ENCODE measurements at places on chromosomes 1 and 21.
A peak's percentile ranks its signal among the peaks of the same experiment; 100 is the strongest.

DNA sequence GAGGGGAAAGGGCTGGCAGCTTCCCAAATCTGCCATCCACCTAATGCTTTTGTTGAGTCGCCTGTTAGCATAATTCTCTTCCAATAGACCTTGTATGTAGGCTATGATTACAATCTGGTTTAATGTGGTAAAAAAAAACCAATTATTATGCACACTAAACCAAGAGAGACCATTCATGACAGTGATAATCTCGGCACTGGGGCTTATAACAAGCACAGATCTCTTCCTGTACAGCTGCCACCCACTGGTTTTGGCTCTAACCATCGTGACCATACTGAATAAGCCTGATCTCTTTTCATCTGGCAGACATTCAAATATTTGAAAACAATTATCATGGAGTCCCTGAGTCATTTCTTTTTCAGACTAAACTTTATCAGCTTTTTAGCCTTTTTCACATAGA lies 12.0 kb upstream of the SYT14 start:
- DNase-seq, result no peak

DNA sequence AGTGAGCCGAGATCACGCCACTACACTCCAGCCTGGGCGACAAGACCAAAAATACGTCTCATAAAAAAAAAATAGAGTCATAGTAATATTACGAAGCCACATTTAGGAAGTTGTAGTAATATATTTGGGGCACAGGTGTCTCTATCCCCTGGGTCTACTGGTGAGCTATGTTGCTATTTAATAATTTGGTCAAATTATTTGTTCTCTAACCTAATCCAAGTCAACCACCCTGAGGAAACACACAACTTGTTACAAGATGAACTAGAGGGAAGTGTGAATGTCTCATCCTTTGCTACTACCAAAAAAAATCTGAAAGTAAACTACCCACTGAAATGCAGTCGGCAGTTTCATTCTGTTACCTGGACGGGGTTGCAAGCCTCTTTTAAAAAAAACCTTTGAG lies 35.3 kb downstream of the RGS8 start:
- DNase-seq, result no peak

DNA sequence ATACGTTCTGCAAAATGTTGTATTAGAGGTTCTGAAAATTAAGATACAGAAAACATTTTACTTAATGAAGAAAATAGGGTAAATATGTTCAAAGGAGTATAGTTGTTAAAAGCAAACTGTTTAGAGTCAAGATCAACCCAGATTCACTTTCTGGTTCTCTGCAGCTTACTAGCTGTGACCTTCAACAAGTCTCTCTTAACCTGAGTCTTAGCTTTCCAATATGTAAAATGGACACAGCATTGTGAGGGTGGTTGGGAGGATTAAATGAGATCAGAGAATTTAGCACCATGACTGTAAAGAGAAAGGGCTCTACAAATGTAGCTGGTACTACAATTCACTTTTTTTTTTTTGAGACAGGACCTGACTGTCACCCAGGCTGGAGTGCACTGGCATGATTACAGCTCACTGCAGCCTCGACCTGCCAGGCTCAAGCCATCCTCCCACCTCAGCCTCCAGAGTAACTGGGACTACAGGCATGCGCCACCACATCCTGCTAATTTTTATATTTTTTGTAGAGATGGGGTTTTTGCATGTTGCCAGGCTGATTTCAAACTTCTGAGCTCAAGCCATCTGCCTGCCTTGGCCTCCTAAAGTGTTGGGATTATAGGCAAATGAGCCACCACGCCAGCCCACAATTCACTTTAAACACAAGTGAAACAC lies 43.9 kb downstream of the ATP1A1 start:
- DNase-seq, result no peak

GRCh38 chr1:154962156-154962749 lies 671 bp upstream of the PYGO2 start:
- DNase-seq, result peak; percentile 66

GRCh38 chr1:112344754-112345423 lies 51.1 kb upstream of the CTTNBP2NL start:
- no peak for DNase-seq

- DNase-seq, result no peak
Measured at GRCh38 chr1:212514056-212514614, 81.4 kb downstream of the NENF start.

DNA sequence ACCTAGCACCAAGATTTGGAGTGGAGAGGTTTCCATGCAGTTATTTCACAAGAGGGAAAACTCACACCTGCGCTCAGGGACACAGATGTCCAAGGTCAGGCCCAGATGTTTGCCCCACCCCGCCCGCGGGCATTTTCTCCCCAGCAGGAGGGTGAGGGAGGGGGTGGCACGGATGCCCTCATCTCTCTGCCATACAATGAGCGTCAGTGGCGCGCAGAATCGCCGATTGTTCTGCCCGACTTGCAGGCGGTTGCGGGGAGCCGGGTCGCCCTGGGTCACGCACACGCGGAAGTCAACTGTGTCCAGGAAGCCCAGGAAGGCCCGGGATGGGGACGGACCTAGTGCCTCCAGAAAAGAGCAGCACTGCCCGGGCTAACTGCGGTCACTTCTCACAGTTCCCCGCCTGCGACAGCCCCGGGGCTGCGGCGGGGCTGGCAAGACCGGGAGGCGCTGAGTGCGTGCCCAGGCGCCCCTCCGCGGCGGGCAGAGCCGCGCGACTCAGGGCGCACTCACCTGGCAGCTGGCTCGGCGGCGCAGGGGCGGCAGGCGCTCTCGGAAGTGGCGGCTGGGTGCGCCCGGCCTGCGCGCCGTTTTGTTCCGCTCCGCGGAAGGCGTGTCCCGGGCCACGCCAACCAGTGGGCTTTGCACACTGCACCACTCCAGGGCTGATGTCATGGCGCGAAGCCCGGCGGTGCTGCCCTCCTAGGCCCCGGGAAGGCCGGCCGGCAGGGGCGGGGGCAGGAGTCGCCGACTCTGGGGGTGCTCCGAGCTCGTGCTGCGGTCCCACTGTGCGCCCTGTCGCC lies at the start of gene CSRP1:
Gene CSRP1 (minus strand): TSS at position 567 of the 803 bp plus-strand sequence. CDS start 10,820 bp downstream, outside the sequence.
- peak; percentile 52 for DNase-seq

DNA sequence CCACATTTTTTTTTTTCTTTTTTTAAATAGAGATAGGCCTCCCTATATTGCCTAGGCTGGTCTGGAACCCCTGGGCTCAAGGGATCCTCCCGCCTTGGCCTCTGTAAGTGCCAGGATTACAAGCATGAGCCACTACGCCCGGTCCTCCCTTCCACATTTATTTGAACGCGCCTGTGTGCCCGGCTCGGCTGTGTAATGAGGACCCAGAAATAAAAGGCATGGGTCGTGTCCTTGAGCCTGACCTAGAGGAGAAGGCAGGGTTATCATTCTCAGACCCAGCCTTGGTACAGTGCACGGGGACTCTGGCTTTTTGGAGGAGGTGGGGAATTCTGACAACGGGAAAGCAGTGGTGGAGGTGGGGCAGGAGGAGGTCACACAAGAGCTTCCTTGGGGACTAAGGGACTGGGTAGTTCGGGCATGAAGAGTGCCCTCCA lies 841 bp downstream of the CENPF start:
- peak; percentile 46 for DNase-seq

- DNase-seq, result no peak
Measured at GRCh38 chr1:200626853-200627534, 6.4 kb upstream of the KIF14 start.
